ENCODE measurements at places on chromosomes 2 and 18.
A peak's percentile ranks its signal among the peaks of the same experiment; 100 is the strongest.

DNA sequence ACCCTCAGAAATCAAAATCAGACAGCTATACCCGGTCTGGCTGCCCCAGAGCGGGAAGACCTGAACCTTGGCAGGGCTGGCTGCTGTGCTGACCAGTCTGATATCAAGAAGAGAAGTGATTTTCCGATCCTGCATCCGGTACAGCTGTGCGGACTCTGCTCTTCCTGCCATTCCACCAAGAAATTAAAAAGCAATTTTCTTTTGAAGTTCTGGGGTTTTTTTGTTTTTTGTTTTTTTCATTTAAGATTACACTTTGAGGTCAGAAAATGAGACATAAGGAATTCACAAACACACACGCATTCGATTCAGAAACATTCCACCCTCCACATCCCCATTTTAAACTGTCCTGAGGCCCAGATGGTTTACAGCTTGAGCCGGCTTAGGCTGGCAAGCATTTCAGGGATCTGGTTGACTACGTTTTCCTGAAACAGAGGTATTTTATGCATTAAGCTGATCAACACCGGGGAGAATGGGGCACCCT lies 156.5 kb downstream of the COL6A3 start:
- no peak for DNase-seq

DNA sequence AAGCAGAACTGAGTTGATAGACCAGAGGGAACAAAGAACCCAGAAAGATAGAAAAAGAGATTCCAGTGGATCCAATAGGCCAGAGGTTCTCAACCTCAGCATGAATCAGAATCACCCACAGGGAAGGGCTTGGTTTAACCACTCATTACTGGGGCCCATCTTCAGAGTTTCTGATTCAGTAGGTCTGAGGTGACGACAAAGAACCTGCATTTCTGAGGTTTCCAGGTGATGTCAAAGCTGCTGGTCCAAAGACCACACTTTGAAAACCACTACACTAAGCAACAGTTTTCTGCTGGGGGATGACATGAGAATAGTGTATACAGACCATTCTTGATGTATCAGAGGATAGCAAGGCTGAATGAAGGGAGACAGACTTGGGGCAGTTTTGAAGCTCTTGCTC lies 296.9 kb upstream of the STON1 start:
- no peak for DNase-seq

DNA sequence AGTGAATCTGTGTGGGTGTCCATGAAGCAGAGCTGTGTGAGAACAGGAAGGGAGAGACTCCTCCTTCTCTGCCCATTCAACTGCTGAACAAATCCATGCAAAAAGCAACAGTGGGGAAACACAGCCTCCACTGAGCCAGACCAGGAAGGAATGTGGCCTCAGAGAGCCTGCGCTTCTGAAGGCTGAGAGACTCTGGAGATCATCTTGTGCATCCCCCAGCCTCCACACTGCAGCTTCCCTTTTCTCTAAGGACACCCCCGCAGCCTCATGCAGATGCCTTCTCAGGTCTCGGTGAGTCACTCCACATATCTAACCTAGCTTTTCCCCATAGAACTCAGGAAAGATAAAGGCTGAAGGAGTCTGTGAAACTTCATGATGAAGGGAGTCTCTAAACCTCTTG lies 402.9 kb downstream of the TNS1 start:
- DNase-seq, result no peak

- DNase-seq, result no peak
Observed at GRCh38 chr2:17573804-17574175, 33.3 kb downstream of the VSNL1 start.

DNA sequence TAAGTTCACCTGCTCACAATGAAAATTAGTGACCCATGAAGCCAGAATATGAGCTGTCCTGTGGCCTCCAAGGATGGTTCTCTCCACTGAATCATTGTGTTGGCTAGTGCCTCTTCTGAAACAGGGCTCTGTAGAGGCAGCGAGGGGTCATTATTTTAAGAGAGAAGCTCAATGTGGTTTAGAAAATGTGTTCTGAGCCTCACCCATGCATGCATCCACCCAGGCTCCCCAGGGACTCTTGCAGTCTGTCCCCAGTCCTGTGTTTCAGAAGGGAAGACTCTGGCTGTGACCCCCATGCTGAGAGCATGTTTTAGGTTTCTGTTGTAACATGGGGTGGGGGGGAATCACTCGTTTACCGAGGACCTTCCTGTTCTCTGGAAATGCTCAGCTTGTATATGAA lies 135.2 kb downstream of the RNF144A start:
- no peak for DNase-seq

DNA sequence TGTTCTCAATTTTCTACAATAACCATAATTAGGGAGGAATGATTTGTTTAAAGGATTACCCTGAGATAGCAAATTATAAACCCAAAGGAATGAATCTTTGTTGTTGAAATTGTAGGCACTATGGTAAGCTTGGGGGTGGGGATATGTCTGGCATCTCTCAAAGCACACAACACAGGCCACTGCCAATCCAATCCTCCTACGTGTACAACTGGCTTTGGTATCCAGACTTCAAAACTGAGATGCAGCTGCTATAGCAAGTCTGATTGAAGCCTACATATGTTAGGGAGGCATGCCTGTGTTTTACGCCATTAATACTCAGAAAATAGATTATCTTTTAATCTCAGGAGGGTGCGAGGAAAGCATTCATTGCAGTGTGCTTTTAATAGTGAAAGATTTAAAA lies 5.9 kb upstream of the NCOA1 start:
- DNase-seq, result no peak

DNA sequence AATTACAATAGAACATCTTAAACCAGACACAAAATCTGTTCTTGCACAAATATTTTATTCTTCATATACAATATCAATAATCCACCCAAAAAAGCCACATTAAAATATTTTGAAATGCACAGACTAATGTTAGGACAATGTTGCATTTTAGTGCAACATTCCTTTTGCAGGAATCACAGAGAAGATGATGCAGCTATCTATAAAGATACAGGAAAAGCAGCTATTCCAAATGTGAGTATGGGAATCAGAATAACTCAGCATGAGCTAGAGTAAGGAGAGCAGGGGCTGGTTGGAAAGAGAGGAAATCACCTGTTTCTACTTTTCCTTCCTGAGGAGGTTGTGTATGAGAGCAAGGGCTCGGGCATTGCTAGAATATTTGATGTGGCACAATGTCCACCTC lies 4.8 kb downstream of the C2orf66 start:
- no peak for DNase-seq

GRCh38 chr2:177419274-177419673 lies 26.7 kb downstream of the AGPS start:
- no peak for DNase-seq

DNA sequence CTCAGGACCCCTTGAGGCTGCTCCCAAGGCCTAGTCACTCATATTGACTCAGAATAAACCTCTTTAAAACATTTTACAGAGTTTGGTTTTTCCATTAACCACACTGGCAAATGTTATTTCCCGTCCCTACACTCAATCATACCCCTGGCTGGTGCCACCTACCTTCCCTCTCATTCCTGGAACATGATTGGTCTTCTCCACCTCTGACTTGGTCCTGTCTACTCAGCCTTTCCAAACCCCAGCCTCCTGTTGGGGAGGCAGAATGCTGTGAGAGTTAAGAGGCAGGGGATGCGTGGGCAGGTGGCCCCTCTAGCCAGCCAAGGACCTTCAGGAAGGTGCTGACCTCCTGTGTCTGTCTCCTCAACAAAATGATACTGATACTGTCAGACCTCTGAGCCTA lies 149.3 kb downstream of the CABLES1 start:
- DNase-seq, result no peak

GRCh38 chr2:20897047-20897446 lies 74.1 kb upstream of the LDAH start:
- DNase-seq, result no peak

GRCh38 chr2:113700186-113700841 lies 56.1 kb downstream of the SLC35F5 start:
- DNase-seq, result no peak

GRCh38 chr18:31774477-31774785 lies 13.8 kb upstream of the SLC25A52 start:
- DNase-seq, result no peak

DNA sequence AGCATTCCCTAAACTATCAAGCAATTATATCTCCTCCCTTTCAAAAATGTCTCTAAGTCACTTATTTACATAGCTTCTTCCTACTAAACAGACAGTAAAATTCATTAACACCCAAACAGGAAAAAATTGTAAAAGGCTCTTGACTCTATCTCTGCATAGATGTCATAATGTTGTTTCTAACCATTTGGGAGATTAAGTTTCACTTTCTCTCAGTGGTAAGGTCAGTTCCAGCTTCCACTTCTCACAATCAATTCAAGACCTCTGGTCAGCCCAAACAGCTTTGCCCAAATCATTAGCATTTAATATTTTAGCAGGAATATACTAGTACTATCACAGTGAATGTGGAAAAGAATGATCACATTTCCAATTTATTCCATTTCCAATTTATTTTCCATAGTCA lies 374.3 kb upstream of the MC4R start:
- DNase-seq, result no peak

DNA sequence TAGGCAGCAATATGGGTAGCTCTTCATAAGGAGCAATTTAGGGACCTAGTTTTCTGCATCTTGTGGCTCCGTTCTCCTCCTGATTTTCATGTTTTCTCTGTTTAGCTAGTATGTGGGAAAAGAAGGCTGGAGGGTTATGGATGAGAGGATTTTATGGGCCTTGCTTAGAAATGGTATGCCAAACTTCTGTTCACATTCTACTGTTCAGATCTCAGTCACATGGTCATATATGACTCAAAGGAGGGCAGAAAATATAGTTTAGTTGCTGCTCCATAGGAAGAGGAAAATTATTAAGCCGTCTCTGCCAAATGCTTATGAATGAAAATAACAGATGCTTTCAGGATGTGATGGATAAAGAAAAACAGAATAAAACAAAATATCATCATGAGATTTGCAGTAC lies 361.8 kb upstream of the CWC22 start:
- DNase-seq, result no peak

GRCh38 chr2:30184035-30184434 lies 37.2 kb downstream of the YPEL5 start:
- DNase-seq, result no peak

GRCh38 chr2:46655551-46656436 lies 176.4 kb downstream of the TMEM247 start:
- no peak for DNase-seq

GRCh38 chr2:232940724-232941123 lies 70.7 kb downstream of the SNORC start:
- DNase-seq, result no peak

GRCh38 chr2:119366161-119366648 lies 429 bp downstream of the C2orf76 start:
- peak; percentile 51 for DNase-seq

GRCh38 chr2:164903951-164904350 lies 51.4 kb downstream of the SLC38A11 start:
- no peak for DNase-seq

GRCh38 chr18:22789600-22789999 lies 143.5 kb upstream of the RBBP8 start:
- no peak for DNase-seq

DNA sequence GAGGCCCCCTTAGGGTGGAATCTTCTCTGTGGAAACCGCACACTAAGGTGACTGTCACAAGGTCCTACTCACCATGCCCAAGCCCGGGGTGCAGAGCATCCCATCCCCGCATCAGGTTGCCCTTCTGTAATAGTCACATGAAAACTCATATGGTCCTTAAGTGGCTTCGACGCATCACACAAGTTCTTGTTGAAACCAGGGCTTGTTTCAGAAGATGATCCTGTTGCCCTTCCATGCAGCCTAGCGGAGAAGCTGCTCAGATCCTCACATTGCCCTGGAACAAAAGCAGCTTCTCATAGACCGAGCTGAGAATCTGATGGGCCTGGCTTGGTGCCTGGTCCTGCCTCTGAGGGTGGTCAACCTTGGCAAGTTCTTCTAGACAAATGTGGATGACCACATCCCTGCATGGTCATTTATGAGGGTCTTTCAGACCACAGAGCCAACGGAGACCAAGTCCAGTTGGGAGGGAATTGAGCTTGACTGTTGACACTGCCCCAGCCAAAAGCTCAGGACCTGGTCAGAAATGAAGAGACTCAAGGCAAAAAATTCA lies 54.1 kb downstream of the PDCL3 start:
- no peak for DNase-seq

DNA sequence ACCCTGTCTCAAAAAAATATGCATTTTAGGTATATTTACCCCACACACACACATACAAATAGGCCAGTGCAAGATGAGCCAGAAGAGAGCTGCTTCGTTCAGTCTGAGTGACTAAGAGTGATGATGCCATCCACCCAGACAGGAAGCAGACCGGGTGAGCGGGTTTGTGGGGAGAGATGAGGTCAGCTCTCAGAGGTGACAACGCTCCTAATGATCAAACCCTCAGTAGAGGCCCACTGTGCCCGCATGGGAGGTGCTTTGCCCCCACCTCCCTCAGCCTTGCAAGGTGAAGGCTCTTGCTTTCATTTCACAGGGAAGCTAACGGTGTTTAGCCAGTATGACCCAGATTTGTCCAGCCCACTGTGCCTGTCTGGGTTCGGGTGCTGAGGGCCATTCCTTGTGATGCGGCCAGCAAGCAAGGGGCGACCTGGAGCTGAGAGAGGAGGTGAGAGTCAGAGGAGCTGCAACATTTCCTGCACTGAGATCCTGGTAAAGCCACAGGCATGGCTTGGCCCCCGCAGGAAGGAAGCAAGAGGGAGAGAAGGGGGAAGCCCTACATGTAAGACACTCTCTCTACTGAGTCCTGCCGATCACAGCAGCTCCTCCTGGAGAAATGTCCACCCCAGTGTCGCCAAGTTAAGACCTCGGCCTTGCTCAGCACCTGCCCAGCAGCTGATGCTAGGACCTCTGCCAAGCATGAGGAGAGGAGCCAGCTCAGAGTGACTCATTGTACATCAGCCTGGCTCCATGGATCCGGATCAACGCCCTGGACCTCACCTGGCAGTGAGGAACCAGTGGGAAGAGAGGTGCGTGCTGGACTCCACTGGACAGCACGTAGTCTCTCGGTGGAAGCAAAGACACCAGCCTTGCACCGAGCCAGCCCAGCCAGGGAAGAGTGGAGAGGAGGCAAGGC lies 37.0 kb downstream of the NIFK start:
- DNase-seq, result peak; percentile 9

- no peak for DNase-seq
Observed at GRCh38 chr18:53421869-53422268, 802.6 kb downstream of the MBD2 start.

DNA sequence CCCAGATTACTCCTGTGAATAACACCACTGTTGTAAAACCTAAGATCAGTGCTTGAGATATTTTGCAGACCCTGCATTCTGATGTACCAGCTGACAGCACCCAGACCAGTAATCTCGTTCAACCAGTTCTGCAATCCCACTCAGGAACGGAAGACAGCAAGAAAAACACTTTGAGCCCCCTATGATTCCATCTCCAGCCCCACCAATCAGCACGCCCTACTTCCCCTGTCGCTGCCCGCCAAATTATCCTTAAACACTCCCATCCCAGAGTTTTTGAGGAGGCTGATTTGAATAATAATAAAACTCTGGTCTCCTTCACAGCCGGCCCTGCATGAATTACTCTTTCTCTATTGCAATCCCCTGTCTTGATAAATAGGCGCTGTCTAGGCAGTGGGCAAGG lies 173.9 kb upstream of the CDH2 start:
- no peak for DNase-seq

- DNase-seq, result no peak
Observed at GRCh38 chr2:31729065-31729439, 148.3 kb upstream of the SRD5A2 start.

GRCh38 chr2:18117592-18117991 lies 239.1 kb downstream of the KCNS3 start:
- no peak for DNase-seq

GRCh38 chr2:220510668-220511067 lies 883.2 kb downstream of the SLC4A3 start:
- DNase-seq, result no peak

GRCh38 chr2:135667045-135667444 lies 74.6 kb upstream of the UBXN4 start:
- peak; percentile 26 for DNase-seq

GRCh38 chr2:107719141-107719540 lies 107.6 kb upstream of the RGPD4 start:
- DNase-seq, result no peak
